ENCODE measurements at places on chromosomes 4 and X. TPM values are rescaled to one million over a fixed set of nuclear protein-coding genes. Genes with fewer than 3 reads are reported as not detected.

Gene ANXA10
- total RNA-seq, result 2.6 TPM

Gene UGT2B10
- 0.06 TPM for total RNA-seq

Gene ZXDA
- total RNA-seq, result 1.8 TPM

Gene LONRF3
- total RNA-seq, result 3.4 TPM

Gene XKRX
- 0.82 TPM for total RNA-seq

Gene FOXP3
- total RNA-seq, result 0.07 TPM

Gene TMEM150C
- total RNA-seq, result 0.77 TPM

Data from A549 treated with Hydrocortisone at 1 μM for 4 hours (cell line).